ENCODE measurements at places on chromosomes 2 and 18. TPM values are rescaled to one million over a fixed set of nuclear protein-coding genes. Genes with fewer than 3 reads are reported as not detected.

DNA sequence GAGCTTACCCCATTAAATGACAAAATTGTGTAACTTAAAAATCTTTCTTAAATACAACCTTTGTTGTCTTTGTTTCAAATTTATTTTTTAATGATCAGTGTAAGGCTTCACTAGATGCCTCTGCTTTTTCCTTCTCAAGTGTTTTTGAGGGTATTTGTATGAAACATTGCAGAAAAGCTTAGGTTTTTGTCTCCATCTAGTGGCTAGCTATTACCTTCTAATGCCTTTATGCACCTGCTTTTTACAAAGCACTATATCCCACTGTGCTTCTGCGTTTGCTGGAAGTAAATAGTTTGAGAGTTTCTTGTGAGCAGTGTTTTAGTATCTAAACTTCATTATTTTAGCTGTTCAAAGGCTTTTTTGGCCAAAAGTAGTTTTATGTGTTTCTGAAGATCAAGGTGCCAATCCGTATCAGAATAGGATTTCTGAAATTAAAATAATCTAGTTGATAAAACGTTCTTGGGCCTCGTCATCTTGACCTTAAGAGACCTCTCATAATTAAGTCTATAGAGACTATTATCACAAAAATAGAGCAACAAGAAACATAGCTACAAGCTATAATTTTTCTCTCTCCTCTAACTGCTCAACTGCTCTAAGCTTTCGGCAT, 47.0 kb downstream of the IWS1 start:
- no peaks in the 10 kb centered on the region for H3K4me1 ChIP-seq
- no peak overlapping the region for H3K4me3 ChIP-seq
- no peak overlapping the region for H3K27ac ChIP-seq

Gene CUL3
- total RNA-seq: 139 TPM

- no peaks in the 10 kb centered on the region for H3K27me3 ChIP-seq
- H3K4me3 ChIP-seq: no peak overlapping the region
- no peaks in the 10 kb centered on the region for H3K36me3 ChIP-seq
- no peaks in the 10 kb centered on the region for H3K4me1 ChIP-seq
Observed at GRCh38 chr2:47640356-47640755, 142.6 kb upstream of the MSH6 start.

Gene CRACDL
- total RNA-seq: 0.10 TPM

- no peaks in the 10 kb centered on the region for H3K4me1 ChIP-seq
- no peak overlapping the region for H3K27ac ChIP-seq
- H3K4me3 ChIP-seq: no peak overlapping the region
- no peaks in the 10 kb centered on the region for H3K27me3 ChIP-seq
- no peak for DNase-seq
Observed at GRCh38 chr2:228507231-228507824, 325.8 kb upstream of the SPHKAP start.

Gene ANKRD29
- not detected for total RNA-seq

GRCh38 chr2:96637385-96638143, 548 bp downstream of the KANSL3 start:
- peak; percentile 84 for DNase-seq
- no peaks in the 10 kb centered on the region for H3K27me3 ChIP-seq
- peak overlapping the region; percentile 82 for H3K27ac ChIP-seq
- peaks cover 39% of the 10 kb centered on the region for H3K4me1 ChIP-seq
- H3K4me3 ChIP-seq: peak overlapping the region; percentile 91

GRCh38 chr2:184564092-184564491, 34.2 kb upstream of the ZNF804A start:
- no peak overlapping the region for H3K27ac ChIP-seq
- no peak for DNase-seq

DNA sequence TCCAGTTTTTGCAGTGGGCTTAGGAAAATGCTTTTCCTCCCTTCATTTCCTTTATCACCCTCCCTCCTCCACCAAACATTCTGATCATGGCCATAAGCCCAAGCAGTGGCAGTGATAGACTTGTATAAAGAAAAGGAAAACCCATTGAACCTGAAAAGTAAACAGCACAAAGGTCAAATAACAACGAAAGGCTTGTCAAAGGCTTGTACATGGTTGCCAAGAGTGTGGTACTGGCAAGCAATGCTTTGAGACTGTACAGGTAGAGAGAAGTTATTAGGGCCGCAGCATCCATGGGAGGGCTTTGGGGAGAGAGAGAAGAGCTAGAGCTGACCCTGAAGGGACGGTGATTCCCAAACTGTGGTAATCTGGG, 2.1 kb upstream of the VWA3B start:
- peaks cover 41% of the 10 kb centered on the region for H3K27me3 ChIP-seq
- H3K27ac ChIP-seq: no peak overlapping the region
- no peak overlapping the region for H3K4me3 ChIP-seq
- no peak for DNase-seq
- H3K4me1 ChIP-seq: peaks cover 13% of the 10 kb centered on the region

Gene PFN4
- not detected for total RNA-seq

Gene ARL4C
- 407 TPM for total RNA-seq

DNA sequence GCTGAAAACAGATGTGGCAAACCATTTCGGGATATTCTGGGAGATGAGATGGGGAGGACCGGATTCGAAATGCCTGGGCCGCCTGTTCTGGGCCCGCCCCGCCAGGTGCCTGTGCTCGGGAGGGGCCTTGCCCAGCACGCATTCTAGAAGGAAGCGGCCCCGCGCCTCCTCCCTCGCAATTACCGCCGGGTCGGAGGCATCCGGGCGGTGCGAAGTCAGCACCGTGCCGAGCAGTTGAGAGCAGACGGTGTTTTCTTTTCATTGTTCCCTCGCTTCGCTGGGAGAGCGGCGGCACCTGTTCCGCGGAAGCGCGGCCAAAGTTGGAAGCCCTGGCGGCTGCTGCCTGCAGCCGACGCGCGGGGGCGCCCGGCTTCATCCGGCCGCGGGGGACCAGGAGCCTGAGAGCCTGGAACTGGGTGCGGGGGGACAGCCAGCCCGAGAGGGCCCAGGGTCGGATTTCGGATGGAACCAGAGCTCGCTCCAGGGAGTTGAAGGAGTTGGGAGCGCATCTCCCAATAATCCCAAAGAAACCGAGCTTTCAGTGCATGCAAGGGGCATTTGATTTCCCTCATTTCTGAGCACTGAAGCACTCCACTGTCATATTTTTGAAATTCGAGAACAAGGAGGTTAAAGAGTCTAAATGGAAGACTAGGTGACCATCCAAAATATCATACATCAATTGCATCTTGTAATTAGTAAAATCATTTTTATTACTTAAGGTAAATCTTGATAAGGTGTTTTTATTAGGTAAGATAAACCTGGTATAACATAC, 241.8 kb upstream of the RAB12 start:
- peak; percentile 27 for DNase-seq
- H3K4me3 ChIP-seq: no peak overlapping the region

- no peak for DNase-seq
- no peak overlapping the region for H3K4me3 ChIP-seq
- H3K4me1 ChIP-seq: no peaks in the 10 kb centered on the region
- no peak overlapping the region for H3K27ac ChIP-seq
- no peaks in the 10 kb centered on the region for H3K27me3 ChIP-seq
- H3K36me3 ChIP-seq: no peaks in the 10 kb centered on the region
Observed at GRCh38 chr18:60113396-60113795, 213.6 kb downstream of the PMAIP1 start.

DNA sequence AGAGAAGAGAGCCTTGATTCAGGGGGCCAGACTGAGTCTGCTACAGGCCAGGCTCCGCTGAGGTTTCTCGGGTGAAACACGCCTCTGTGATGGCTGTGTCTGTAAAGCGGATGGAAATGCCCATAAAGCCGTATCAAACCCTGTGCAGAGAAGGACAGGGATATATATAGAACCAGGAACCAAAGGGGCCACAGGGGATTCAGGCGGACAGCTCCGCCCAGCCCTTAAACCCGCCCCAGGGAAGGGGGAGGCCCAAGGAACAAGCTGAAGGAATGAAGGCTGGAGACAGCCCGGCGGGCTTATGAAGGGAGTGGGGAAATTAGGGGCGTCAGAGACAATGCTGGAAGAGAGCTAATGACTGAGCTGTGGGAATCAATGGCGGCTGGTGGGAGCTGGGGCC, 42.1 kb downstream of the NHEJ1 start:
- H3K4me3 ChIP-seq: no peak overlapping the region
- H3K27me3 ChIP-seq: no peaks in the 10 kb centered on the region
- H3K36me3 ChIP-seq: no peaks in the 10 kb centered on the region
